ENCODE measurements at places on chromosomes 16 and 17. TPM values are rescaled to one million over a fixed set of nuclear protein-coding genes. Genes with fewer than 3 reads are reported as not detected.

Gene SDK2
- total RNA-seq: 0.35 TPM

Gene GLP2R
- total RNA-seq: not detected

Gene CHRNE
- total RNA-seq: 0.38 TPM

Gene NOTUM
- total RNA-seq: 0.33 TPM

Gene NAT9
- total RNA-seq: 44.5 TPM

Gene RUNDC3A
- not detected for total RNA-seq

Gene TEX14
- total RNA-seq: 0.11 TPM

Gene COASY
- 107 TPM for total RNA-seq

Gene PYY
- not detected for total RNA-seq

Gene COPZ2
- total RNA-seq: 7.6 TPM

Gene TBX6
- 0.83 TPM for total RNA-seq

Gene ABCC6
- total RNA-seq: not detected

Gene KRT25
- not detected for total RNA-seq

Gene CLEC18A
- total RNA-seq: 0.13 TPM

Gene SALL1
- not detected for total RNA-seq

Gene NOG
- total RNA-seq: 0.73 TPM

Gene RAMP2
- total RNA-seq: not detected

Gene TMC7
- not detected for total RNA-seq

Gene NPIPA3
- total RNA-seq: 0.69 TPM

Gene MRPL45
- 74.5 TPM for total RNA-seq

Gene MT1H
- 4.8 TPM for total RNA-seq

Gene NOB1
- 129 TPM for total RNA-seq

Gene C17orf67
- total RNA-seq: 3.2 TPM

Gene GDPD3
- 5.3 TPM for total RNA-seq

Gene OMG
- 0.13 TPM for total RNA-seq

Gene HSD3B7
- 2.1 TPM for total RNA-seq

Gene KRTAP4-1
- not detected for total RNA-seq

Gene KRTAP4-3
- total RNA-seq: not detected

Gene CD300LB
- not detected for total RNA-seq

Gene SLC5A11
- total RNA-seq: 0.20 TPM

Gene LHX1
- total RNA-seq: 0.46 TPM

Gene CLN3
- 32.5 TPM for total RNA-seq

Gene ZNF19
- 3.1 TPM for total RNA-seq

All from CD8-positive, alpha-beta memory T cell (primary cell).